Large intestine (tissue), 12 donors: ENCODE measurements at places on chromosomes 13 and 19. TPM values are rescaled to one million over a fixed set of nuclear protein-coding genes. Genes with fewer than 3 reads are reported as not detected.

PPAN gene
- 41.3 TPM for polyA plus RNA-seq

CLEC17A gene
- polyA plus RNA-seq = 0.13 TPM

ALG5 gene
- 44.2 TPM for polyA plus RNA-seq

FPR3 gene
- polyA plus RNA-seq = 4.9 TPM

TUBB4A gene
- polyA plus RNA-seq = 7.3 TPM

- peak; percentile 82 for DNase-seq
- H3K4me3 ChIP-seq = peak overlapping the region; percentile 16
- H3K27ac ChIP-seq = peak overlapping the region; percentile 82
Measured at GRCh38 chr13:98570929-98571372, 6.0 kb downstream of the STK24 start.

- no peak overlapping the region for H3K4me3 ChIP-seq
- H3K27ac ChIP-seq = no peak overlapping the region
- DNase-seq = no peak
- H3K4me1 ChIP-seq = no peaks in the 10 kb centered on the region
Measured at GRCh38 chr19:45960595-45961235, 12.9 kb downstream of the NOVA2 start.

DNA sequence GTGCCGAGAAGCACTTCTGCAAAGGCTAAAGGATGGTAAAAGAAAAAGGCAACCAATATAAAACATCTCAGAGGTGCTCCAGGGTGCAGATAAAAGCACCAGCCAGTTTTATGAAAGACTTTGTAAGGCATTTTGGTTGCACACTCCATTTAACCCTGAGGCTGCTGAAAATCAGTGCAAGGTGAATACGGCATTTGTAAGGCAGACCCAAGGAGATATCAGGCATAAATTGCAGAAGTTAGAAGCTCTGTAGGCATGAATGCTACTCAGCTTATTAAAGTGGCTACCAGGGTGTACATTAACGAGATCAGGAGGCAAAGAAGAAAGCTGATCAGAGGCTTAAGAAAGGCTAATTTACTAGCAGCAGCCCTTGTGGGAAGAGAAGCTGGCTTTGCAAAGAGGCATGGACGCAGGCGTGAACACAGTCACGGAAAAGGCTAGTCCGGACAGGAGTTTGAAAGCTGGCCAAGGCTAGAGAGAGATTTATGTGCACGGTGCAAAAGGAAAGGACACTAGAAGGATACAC lies 99.6 kb downstream of the ZNF429 start:
- H3K27me3 ChIP-seq = no peaks in the 10 kb centered on the region
- DNase-seq = no peak
- peaks cover 43% of the 10 kb centered on the region for H3K4me1 ChIP-seq
- H3K4me3 ChIP-seq = peak overlapping the region; percentile 27
- H3K27ac ChIP-seq = peak overlapping the region; percentile 62
- no peaks in the 10 kb centered on the region for H3K36me3 ChIP-seq

DNA sequence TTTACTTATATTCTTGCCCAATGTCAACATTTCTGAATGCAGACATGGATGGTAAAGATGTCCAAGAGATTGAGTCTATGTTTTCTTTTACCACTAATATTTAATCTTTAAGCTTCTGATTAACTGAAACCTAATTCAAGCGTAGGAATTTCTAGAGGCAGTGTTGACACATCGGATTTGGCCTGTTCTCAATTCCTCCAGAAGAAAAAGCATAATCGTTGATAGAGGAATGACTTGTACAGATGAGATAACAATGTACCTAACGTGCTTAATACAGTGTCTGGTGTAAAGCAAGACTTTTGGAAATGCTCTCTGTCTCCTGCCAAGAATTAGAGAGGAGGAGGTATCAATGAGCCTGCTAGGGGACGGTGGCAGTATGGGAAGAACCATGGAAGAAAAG lies 35.2 kb downstream of the SLC15A1 start:
- no peaks in the 10 kb centered on the region for H3K4me1 ChIP-seq
- no peaks in the 10 kb centered on the region for H3K27me3 ChIP-seq
- H3K4me3 ChIP-seq = no peak overlapping the region
- no peak for DNase-seq
- no peak overlapping the region for H3K27ac ChIP-seq

DNA sequence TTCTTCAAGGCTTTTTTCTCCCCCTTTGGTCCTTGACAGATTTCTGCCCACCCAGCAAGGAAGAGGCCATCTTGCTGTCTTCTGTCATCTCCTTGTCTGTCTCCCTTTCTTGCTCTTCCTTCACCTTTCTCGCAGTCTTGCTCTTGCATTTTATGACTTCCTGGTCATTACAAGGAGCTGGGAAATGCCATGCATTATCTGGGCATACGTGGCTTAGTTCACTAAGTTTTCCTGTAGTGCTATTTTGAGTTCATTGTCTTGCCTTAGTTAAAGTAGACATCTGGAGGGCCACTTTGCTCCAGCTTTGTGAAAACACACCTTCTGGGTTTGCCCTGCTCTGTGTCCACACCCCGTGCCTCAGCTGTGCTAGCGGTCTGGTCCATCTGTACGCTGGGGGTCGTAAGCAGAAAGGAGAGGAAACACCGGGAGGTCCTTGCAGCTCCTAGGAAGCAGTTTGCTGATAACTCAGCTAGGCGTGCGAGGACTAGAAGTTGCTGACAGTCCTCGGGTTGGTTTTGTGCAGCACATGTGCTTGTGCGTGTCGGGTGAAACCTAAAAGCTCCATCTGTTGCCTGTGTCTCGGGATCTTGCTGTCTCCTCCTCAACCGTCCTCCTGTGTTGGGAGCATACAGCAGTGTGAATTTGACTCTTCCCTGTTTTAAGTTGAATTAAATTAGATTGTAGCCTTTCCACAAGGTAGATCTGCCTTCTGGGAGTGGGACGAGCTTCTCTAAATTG lies 59.4 kb downstream of the ARHGEF7 start:
- no peak for DNase-seq
- no peaks in the 10 kb centered on the region for H3K4me1 ChIP-seq

GRCh38 chr19:5030822-5031221 lies 61.9 kb downstream of the KDM4B start:
- H3K27me3 ChIP-seq = no peaks in the 10 kb centered on the region
- no peak overlapping the region for H3K27ac ChIP-seq
- H3K4me3 ChIP-seq = no peak overlapping the region
- peaks cover 12% of the 10 kb centered on the region for H3K36me3 ChIP-seq

DNA sequence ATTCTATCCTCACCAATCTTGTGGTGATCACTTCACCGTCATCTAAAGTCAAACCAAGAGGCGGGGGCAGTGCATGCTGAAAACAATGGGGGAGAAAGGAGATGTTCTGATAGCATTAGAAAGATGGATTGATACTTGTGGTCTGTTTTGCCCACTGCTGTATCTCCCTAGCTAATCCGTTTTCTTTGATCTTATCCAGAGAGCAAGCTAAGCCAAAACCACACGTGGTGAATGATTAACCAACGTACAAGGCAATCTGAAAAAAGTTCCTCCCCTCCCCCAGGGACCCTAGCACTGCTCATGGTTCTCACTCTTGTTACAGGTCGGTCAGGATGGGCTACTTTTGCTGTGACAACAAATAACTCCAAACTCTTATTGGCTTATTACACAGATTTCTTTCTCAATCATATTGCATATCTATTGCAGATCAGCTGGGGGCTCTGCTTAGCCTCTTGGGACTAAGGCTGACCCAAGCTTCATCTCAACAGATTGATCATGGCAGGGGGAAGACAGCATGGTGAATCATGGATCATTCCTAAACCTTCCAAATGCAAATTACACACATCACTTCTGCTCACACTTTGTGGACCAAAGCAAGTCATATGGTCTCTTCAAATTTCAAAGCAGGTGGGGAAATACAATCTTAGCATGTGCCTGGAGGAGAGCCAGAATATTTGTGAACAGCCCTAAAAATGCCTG lies 11.9 kb upstream of the C13orf42 start:
- no peak overlapping the region for H3K4me3 ChIP-seq
- no peak for DNase-seq
- H3K27me3 ChIP-seq = no peaks in the 10 kb centered on the region
- H3K36me3 ChIP-seq = no peaks in the 10 kb centered on the region
- H3K4me1 ChIP-seq = no peaks in the 10 kb centered on the region
- H3K27ac ChIP-seq = no peak overlapping the region

DNA sequence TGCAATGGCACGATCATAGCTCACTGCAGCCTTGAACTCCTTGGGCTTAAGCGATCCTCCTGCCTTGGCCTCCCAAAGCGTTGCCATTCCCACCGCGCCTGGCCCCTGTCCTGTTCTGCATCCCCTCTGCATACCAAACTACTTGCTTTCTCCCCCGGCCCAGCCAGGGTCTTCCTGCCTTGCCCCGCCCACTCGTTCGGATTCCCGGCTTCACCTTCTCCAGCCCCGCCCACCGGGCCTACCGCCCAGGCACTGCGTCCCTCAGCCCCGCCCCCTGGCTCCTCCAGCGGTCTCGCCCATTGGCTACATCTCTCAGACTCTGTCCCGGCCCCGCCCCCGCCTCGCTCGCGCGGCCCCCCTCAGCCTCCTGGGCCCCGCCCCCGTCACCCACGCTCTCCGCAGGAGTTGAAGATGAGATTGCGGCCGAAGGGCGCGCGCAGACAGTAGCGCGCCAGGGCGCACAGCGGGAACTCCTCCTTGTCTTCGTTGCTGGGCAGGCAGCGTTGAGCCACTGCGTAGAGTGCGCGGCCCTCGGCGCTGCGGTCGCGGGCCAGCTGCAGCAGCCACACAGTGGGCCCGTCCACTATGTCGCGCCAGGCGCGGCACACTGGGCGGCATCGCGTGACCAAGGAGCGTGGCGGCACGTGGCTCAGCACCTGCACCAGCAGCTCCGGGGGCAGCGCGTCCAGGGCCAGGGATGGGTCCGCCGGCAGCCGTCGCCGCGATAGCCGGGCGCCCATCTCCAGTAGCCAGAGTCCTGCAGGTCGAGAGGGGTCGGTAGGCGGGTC lies 19.0 kb downstream of the MRPS12 start:
- peak; percentile 85 for DNase-seq
- H3K27me3 ChIP-seq = no peaks in the 10 kb centered on the region
- H3K4me1 ChIP-seq = peaks cover 13% of the 10 kb centered on the region
- H3K4me3 ChIP-seq = peak overlapping the region; percentile 16

- no peak for DNase-seq
- H3K4me1 ChIP-seq = peaks cover 54% of the 10 kb centered on the region
- no peak overlapping the region for H3K27ac ChIP-seq
- H3K36me3 ChIP-seq = no peaks in the 10 kb centered on the region
Measured at GRCh38 chr19:39138221-39139211, 12.9 kb downstream of the PAK4 start.

GRCh38 chr19:46925548-46925950 lies 64.8 kb downstream of the ARHGAP35 start:
- H3K4me3 ChIP-seq = no peak overlapping the region
- H3K4me1 ChIP-seq = peaks cover 30% of the 10 kb centered on the region
- DNase-seq = peak; percentile 91
- H3K27ac ChIP-seq = peak overlapping the region; percentile 82
- no peaks in the 10 kb centered on the region for H3K27me3 ChIP-seq
- peaks cover 28% of the 10 kb centered on the region for H3K36me3 ChIP-seq

- H3K4me3 ChIP-seq = no peak overlapping the region
- H3K36me3 ChIP-seq = no peaks in the 10 kb centered on the region
- H3K27me3 ChIP-seq = no peaks in the 10 kb centered on the region
- H3K4me1 ChIP-seq = peaks cover 3% of the 10 kb centered on the region
- no peak overlapping the region for H3K27ac ChIP-seq
- no peak for DNase-seq
Measured at GRCh38 chr13:50401049-50401505, 385.8 kb downstream of the KCNRG start.

GRCh38 chr13:59016250-59016649 lies 1147.5 kb downstream of the DIAPH3 start:
- no peaks in the 10 kb centered on the region for H3K27me3 ChIP-seq
- no peak for DNase-seq
- no peak overlapping the region for H3K4me3 ChIP-seq
- H3K36me3 ChIP-seq = no peaks in the 10 kb centered on the region

- DNase-seq = no peak
- H3K27ac ChIP-seq = no peak overlapping the region
- H3K36me3 ChIP-seq = peaks cover 3% of the 10 kb centered on the region
- peak overlapping the region; percentile 98 for H3K4me3 ChIP-seq
Measured at GRCh38 chr19:2454962-2455850, 1.6 kb downstream of the LMNB2 start.

GRCh38 chr13:43307921-43308433 lies 284.6 kb downstream of the DNAJC15 start:
- no peaks in the 10 kb centered on the region for H3K36me3 ChIP-seq
- peaks cover 5% of the 10 kb centered on the region for H3K4me1 ChIP-seq
- H3K27me3 ChIP-seq = peaks cover 2% of the 10 kb centered on the region

- peak within 1 kb of the TSS; percentile 10 for H3K4me3 ChIP-seq
- peaks cover 5% of the 10 kb centered on the region for H3K4me1 ChIP-seq
- H3K27ac ChIP-seq = no peak within 1 kb of the TSS
- no peak for DNase-seq
- H3K36me3 ChIP-seq = no peaks in the 10 kb centered on the region
- peaks cover 91% of the 10 kb centered on the region for H3K27me3 ChIP-seq
Measured at GRCh38 chr19:10517361-10517759, at the start of gene S1PR5. S1PR5 (minus strand) TSS chr19:10517447; CDS start chr19:10515011, 2,436 bp downstream.

DNA sequence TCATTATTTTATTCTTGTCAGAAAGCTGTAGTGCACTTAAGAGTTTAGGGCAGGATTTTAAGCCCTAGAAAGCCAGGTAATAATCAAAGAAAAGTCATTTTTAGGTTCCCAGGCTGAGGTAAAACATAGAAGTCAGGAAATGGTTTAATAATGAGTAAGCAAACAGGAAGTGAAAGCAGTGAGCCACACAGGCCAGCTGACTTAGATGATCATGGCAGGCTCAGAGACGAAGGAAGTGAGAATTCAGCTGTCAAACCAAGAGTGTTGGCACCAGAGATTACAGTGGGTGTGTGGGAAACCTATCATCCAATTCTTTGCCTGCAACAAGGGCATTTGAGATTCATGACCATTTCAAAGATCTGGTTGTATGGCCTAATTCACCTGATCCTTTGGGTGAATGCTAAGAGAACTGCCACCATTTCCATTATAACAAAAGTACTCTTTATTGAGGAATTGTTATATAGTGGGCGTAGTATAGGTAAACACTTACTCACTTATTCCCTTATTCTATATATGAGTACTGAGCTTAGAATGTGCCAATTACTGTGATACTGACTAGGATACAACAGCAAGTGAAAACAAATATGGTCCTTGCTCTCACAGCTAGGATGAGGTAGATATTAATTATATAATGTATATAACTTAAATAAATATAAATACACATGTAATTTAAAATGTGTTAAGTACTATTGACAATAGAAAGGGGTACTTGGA lies 103.7 kb upstream of the EDNRB start:
- no peak for DNase-seq
- no peaks in the 10 kb centered on the region for H3K27me3 ChIP-seq
- H3K36me3 ChIP-seq = no peaks in the 10 kb centered on the region
- no peaks in the 10 kb centered on the region for H3K4me1 ChIP-seq

DNA sequence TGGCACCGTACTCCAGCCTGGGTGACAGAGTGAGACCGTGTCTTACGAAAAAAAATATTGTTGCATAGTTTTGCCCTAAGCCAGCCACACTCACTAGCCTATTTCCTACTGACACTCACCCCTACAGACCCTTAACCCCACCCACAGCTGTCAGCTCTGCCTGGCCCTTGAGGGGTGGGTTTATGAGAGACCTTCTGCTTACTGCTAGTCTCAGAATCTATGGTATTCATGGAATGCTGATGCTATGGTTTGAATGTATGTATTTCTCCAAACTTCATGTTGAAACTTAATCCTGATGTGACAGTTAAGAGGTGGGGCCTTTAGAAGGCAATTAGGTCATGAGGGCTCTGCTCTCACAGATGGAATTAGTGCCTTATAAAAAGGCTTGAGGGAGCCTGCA lies 79.2 kb upstream of the LRCH1 start:
- no peaks in the 10 kb centered on the region for H3K27me3 ChIP-seq
- no peaks in the 10 kb centered on the region for H3K36me3 ChIP-seq
- H3K4me3 ChIP-seq = no peak overlapping the region
